ENCODE measurements at places on chromosomes 12 and 14. TPM values are rescaled to one million over a fixed set of nuclear protein-coding genes. Genes with fewer than 3 reads are reported as not detected.

Gene TAS2R46
- total RNA-seq = 0.36 TPM

DNA sequence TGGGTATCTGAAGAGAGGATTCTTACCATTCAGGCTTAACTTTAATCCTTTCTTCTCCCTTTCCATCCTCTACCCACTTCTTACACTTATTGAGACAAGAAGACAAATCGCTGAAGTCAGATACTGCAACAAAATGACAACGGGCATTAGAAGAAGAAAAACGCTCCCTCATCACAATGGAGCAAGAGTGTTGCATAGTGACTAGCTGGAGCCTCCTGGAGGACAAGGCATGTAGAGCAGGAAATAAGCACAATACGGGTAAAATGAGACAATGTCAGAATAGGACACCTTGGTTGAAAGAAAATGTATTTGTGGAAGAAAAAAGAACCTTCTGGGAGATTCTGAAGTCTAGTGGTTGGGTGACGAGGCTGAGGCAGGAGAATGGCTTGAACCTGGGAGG lies 501.0 kb downstream of the RERGL start:
- DNase-seq = no peak

DNA sequence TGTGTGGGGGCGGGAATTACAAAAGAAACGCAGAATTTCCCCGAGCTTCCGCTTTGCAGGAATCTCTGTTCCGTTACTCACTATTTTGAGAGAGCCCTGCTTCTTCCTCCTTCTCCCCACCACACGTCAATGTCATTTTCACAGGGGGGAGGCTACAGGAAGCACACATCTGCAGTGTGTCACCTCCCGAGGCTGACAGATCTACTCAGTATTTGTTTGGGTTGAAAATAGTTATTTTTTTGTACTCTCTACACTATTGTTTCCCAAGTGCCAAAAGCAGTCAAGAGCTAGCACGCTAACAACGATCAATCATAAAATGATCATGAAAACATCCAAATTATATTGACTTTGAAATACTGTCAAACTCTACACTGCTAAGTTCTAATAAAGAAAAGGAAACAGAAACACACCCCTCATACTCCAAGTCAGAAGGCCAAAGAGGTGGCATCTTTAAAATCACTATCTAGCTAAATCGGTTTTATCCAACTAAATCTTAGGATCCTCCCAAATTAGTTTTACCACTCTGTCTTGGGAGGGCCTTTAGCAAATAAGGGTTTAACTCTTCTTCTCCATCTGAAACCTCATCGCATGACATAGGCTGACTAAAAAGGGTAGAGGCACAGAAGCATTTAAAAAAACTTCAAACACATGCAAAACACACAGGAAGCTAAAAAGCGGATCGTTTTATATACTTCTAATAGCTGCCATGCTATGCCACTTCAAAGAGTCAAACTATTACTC lies 51.8 kb downstream of the FOXN3 start:
- DNase-seq = peak; percentile 64

DNA sequence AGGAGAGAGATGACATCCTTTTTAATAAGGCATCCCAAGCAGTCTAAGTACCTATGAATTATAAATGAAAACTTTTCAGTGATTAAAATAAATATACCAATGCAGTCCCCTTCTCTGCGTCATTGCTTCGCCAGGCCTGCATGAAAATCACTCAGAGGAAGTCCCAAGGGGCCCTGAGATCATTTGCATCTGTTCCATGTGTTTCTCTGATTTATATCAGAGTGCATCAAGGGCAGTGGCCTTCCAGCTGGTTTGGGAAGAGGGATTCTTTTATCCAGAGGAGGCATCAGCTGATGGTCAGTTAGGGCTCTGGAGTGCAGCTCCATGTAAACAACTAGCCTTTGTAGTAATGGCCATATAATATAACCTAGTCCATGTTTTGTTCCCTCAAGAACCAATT lies 210.1 kb downstream of the RGS6 start:
- no peak for DNase-seq

Gene NFE2
- not detected for total RNA-seq

Gene OR4E2
- not detected for total RNA-seq

- no peak for DNase-seq
Measured at GRCh38 chr12:65568517-65568916, 255.8 kb upstream of the HMGA2 start.

GRCh38 chr12:76277480-76277879 lies 70.7 kb downstream of the BBS10 start:
- no peak for DNase-seq

GRCh38 chr14:68956724-68957123 lies 22.4 kb downstream of the ACTN1 start:
- no peak for DNase-seq

DNA sequence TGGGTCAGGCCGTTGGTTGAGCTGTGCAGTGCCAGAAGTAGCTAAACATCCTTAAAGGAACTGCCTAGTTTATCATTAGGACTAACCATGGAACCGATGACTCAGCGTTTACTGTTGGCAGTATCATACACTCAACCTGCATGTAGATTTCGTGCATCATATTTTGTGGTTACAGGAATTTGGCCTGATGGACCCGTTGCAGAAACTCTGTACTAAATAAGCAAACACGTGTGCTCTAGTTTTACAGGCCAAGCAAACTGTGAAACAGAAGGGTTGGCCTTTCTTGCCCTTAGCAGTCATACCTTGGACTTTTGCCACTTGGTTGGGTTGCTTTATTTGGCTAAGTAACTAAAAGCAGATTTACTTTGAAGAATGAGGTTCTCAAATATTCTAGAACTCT lies 35.6 kb downstream of the DGLUCY start:
- no peak for DNase-seq

Gene MGAT4C
- not detected for total RNA-seq

Gene LMNTD1
- not detected for total RNA-seq

GRCh38 chr14:91273885-91274273 lies 29.4 kb upstream of the GPR68 start:
- no peak for DNase-seq

Gene TPH2
- not detected for total RNA-seq

- no peak for DNase-seq
Measured at GRCh38 chr12:32036477-32037263, 70.0 kb upstream of the BICD1 start.

- no peak for DNase-seq
Measured at GRCh38 chr14:74514471-74514941, 20.9 kb downstream of the ISCA2 start.

GRCh38 chr12:127964717-127965116 lies 302.3 kb upstream of the TMEM132C start:
- no peak for DNase-seq

GRCh38 chr12:94603434-94604365 lies 46.7 kb downstream of the TMCC3 start:
- peak; percentile 22 for DNase-seq

DNA sequence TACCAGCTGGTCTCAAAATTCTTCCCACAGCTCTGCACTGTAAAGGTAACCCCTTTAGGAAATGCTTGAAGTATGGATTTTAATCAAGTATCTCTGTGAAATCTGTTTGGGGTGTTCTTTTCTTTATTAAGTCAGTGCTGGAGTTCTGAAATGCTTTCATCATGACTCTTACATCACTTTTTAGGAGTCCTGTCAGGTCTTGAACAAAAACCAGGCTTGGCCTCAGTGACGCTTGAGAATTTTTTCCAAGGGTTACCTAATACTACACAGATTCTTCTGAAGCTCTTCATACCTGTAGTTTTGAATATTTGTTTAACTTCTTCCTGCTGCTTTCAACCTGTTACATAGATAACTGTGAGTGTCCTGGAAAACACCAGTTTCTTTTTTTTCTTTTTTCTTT lies 47.0 kb upstream of the KCNH3 start:
- DNase-seq = no peak

Gene CCDC77
- total RNA-seq = 2.8 TPM

Gene DTX1
- 4.7 TPM for total RNA-seq

Gene SLC2A14
- 0.89 TPM for total RNA-seq

GRCh38 chr14:62213516-62213915 lies 451.3 kb downstream of the SNAPC1 start:
- no peak for DNase-seq

DNA sequence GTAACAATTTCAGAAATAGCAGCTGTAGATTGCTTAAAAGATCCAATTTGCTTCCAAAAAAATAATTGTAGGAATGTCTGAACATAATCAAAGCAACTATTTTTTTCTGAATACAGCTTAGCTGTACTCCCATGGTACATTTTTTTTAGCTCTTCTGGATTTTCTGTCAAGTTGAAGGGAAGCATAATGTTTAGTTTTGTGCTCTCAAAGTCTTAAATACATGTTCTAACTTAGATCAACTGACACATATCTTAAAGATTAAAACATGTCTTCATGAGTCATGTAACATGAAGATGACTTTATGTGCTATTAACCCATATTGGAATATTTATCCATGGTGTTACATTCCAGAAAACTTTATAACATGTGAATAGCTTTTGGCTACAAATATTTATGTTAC lies 255.7 kb downstream of the BTG1 start:
- DNase-seq = no peak

Gene BCL11B
- total RNA-seq = 284 TPM

Gene RAB5B
- 16.1 TPM for total RNA-seq

GRCh38 chr14:72792051-72792788 lies 101.7 kb downstream of the DPF3 start:
- DNase-seq = no peak

- no peak for DNase-seq
Measured at GRCh38 chr14:37729218-37729617, 133.8 kb downstream of the TTC6 start.

- no peak for DNase-seq
Measured at GRCh38 chr12:32811686-32812392, 56.1 kb upstream of the YARS2 start.

Gene MAP1LC3B2
- total RNA-seq = 0.97 TPM

GRCh38 chr12:5200278-5201087 lies 156.8 kb downstream of the KCNA5 start:
- no peak for DNase-seq

GRCh38 chr14:68376067-68376779 lies 416.6 kb downstream of the ZFP36L1 start:
- DNase-seq = no peak

GRCh38 chr14:61598980-61599379 lies 96.3 kb upstream of the HIF1A start:
- no peak for DNase-seq

GRCh38 chr12:70664465-70664881 lies 27.2 kb upstream of the PTPRB start:
- DNase-seq = no peak

Gene PCK2
- 5.2 TPM for total RNA-seq

- DNase-seq = no peak
Measured at GRCh38 chr12:16385782-16386646, 38.6 kb downstream of the MGST1 start.

Gene KLRC2
- total RNA-seq = 2.8 TPM

- DNase-seq = no peak
Measured at GRCh38 chr14:24801024-24801423, 167.0 kb upstream of the GZMB start.

DNA sequence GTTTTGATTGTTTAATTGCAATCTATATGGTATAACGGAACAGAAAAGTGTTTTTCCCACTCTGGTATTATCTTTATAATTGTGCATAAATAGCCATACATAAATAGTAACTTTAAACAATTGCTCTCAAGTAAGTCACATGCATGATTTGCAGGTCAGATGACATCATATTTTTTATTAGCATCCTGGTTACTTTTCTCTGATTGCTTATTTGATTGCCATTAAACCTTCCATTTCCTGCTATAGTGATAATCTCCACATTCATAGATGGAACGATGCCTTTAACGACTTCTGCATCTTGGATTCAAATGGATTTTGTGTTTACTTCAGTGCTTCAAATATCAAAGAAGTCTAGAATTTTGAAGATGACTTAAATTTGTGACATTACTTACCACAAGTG lies 3.5 kb upstream of the KLRK1 start:
- DNase-seq = no peak

- DNase-seq = no peak
Measured at GRCh38 chr14:68172627-68173026, 353.0 kb downstream of the RAD51B start.

DNA sequence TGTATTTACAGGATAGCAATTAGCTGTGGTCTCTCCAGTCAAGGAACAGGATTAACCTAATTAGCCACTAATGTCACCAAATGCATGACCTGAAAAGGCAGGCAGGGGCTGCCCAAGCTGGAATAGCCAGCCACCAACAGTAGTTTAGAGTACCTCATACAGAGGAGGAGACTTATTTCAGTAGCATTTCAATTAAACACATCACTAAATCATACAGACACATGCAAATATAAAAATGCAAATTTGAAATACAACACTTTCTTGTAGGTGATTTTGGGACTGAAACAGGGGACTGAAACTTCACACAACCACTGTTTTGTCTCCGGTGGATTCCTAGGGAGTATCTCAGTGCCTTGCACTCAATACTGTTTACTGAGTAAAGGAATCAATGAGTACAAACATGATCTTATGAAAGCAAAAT lies 636 bp upstream of the IFNG-AS1 start:
- DNase-seq = no peak

Gene CMKLR1
- total RNA-seq = not detected

Gene CLEC14A
- total RNA-seq = not detected

DNA sequence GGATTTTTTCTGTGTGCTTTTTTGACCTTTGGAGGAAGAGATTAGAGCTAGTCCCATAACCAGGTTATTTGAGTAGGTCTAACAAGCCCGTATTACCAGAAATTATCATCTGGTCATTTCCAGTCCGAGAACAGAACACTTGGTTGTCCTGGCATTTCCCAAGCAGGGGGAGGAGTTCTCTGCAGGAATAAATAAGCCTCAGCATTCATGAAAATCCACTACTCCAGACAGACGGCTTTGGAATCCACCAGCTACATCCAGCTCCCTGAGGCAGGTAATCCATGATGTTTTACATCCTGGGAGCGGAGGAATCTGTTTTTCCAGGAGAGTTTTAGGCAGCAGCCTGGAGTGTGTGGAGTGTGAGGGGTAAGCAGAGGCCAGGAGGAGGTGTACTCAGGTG lies at the start of gene SERPINA3:
Gene SERPINA3, plus strand, starts transcription at position 218 of the 400 bp plus-strand sequence. CDS start 2,051 bp downstream, outside the sequence.
- no peak for DNase-seq

- no peak for DNase-seq
Measured at GRCh38 chr14:101887219-101887618, 77.2 kb upstream of the DYNC1H1 start.

DNA sequence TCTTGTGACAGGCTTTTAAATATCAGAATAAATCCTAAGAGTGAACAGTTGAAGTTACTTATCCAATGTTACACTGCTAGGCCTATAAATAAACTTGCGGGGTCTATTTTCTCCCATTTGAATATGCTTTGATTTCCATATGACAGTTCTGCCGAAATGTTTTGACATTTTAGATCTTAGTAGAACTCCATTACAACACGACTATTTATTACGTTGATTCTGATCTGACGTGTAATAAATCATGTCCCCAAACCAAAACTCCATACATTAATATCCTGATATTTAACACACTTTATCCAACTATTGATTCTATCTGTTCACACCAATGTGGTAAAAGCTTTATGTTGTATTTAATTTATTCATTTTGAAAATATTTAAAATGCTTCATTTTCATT lies 16.1 kb upstream of the NEMF start:
- DNase-seq = no peak

GRCh38 chr12:1611803-1612572 lies 17.0 kb upstream of the WNT5B start:
- DNase-seq = no peak

Gene DHRS2
- total RNA-seq = not detected

GRCh38 chr14:31283578-31284252 lies 76.1 kb upstream of the HECTD1 start:
- no peak for DNase-seq

- no peak for DNase-seq
Measured at GRCh38 chr12:95201056-95201670, 16.1 kb downstream of the FGD6 start.

GRCh38 chr12:8513256-8513655 lies at the start of gene CLEC4D:
TSS of gene CLEC4D (plus strand) at chr12:8513503. CDS start at chr12:8513733, 230 bp downstream.
- DNase-seq = no peak

GRCh38 chr14:35242599-35243311 lies 49.4 kb upstream of the PSMA6 start:
- no peak for DNase-seq

Gene DDN
- total RNA-seq = 1.3 TPM
